Fibroblast of skin of back (primary cell): ENCODE measurements at places on chromosomes 6 and 20.
A peak's percentile ranks its signal among the peaks of the same experiment; 100 is the strongest.

- peak; percentile 20 for DNase-seq
Observed at GRCh38 chr20:1302685-1303541, 26.0 kb downstream of the SDCBP2 start.

DNA sequence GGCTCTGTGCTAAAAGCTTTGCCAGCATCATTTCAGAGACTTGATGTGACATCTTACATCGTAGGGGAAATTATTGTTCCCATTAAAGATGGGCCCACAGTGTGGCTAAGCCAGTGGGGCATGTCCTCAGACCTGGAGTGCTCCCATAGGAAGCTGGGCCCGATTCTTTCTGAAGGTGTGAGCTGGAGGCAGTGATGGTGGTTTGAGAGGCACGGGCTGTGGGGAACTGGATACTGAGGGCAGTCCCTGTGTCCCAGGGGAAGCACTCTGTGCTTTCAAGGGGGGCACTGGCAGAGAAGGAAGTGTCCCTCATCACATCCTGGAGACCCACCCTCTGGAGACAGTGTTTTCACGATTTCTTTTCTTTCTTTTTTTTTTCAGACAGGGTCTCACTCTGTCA is 8.6 kb upstream of the FAM110A start:
- no peak for DNase-seq

GRCh38 chr6:54320871-54321270 is 12.6 kb downstream of the TINAG start:
- no peak for DNase-seq

DNA sequence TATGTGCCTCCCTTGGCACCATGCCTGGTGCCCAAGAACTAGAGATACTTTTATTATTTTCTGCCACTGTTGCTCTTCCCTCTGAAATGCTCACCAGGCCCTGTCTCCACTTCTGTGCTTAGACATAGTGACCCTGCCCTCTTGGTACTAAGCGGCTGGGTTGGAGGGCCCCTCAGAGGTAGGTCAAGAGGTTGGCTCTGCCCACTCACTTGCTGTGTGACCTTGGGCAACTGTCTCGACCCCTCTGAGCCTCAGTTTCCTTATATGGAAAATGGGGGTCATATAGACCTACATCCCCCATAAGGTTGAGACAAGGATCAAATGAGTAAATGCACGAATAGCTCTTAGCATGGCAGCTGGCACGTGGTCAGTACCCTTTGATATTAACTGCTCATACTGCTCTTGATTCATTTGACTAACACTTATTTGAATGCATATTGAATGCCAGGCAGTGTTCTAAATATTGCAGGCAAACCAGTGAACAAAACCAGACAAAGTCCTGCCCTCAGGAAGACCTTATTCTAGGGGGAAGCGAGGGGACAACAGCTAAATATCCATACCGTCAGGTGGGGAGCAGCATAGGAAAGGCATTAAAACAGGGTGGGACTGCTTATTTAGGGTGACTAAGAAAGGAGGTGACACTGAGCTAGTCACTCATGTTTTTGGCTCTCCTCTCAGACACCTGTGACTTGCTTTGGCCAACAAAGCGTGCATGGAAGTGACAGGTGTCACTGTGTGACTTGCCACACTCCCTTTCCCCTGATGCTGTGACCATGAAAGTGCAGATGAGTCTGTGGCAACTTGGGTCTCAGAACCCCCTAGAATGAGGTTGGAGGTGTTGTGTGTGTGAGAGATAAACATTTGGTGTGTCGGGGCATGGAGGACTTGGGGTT is 14.3 kb upstream of the SPO11 start:
- DNase-seq = no peak

GRCh38 chr20:3706774-3707507 is 5.5 kb downstream of the SIGLEC1 start:
- peak; percentile 55 for DNase-seq

DNA sequence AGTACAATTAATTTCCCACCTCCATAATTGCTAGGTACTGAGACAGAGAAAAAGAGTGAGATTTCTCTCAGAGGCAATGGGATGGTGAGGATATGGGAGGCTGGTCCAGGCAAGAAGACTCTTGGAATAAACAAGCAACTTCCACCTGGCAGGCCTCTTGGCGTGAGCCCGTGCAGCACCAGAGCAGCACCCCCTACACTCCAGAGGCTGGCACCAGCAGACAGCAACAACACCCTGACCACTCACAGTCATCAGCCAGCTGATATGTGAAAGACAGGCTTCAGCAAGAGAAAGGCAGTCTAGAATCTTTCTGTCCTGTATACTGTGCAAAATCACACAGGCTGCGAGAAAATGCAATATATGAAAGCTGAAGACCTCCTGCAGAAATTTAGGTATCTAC is 59.7 kb downstream of the KIF13A start:
- DNase-seq = no peak

DNA sequence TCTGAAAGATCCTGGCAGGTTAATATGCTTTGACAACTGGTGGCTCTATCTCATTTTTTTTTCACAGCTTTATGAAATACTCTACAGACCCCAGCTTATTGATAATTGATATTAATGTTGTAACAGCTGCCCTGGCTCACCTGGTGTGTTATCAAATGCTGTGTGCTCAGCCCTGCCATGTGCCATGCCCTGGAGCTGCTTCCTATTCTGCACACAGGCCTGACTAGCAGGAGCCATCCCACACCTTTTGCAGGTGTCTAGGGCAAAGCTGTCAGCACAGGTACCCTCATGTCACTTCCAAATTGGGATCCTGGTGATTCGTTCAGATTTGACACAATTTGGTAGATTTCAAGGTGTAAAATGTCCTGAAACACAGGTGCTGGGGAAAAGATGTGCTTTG is 254.6 kb upstream of the MAN1A1 start:
- no peak for DNase-seq

DNA sequence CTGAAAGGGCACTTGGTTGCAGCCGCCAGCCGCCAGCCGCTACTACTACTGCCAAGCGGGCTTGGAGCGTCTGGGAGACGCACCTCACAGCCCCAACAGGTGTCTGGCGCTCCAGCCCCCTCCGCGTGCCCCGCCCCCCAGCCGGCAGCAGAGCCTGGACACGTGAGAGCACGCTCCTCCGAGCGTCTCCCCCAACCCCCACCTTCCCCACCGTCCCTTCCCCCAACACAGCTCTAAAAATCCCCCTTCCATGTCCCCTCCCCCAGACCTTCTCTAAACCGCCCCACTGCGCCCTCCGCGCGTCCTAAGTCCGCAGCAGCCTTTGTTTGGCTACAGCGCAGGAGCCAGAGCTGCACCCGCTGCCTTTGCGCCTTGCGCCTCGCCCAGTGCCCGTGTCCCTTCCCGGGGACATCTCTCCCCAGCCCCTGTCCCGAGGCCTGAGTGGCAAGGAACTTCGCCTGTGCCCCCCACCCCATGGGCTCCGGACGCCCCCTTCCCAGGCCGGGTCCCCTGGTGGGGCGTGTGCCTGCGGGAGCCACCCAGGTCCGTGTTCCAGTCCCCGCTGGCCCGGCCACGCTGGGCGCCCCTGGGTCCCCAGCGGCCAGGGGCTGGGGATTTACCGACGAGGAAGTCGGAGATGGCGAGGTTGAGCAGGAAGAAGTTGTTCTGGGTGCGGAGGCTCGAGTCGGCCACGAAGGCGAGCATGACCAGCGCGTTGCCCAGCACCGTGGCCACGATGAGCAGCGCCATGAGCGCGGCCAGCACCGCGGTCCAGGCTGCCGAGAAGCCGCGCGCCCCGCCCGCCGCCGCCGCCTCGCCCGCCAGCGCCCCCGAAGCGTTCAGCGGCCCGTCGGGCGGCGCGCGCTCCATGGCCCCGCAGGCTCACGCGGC is 732 bp downstream of the HRH3 start:
- no peak for DNase-seq
